Panc1 (cell line): ENCODE measurements at places on chromosomes 3 and 15.

- DNase-seq, result no peak
These were observed 19.2 kb downstream of the PXK start for GRCh38 chr3:58351920-58352319.

- peak; percentile 20 for DNase-seq
These were observed 42.4 kb downstream of the CP start for GRCh38 chr3:149179220-149179619.

- DNase-seq, result no peak
These were observed 183.2 kb downstream of the OXSM start for GRCh38 chr3:25973122-25973521.

DNA sequence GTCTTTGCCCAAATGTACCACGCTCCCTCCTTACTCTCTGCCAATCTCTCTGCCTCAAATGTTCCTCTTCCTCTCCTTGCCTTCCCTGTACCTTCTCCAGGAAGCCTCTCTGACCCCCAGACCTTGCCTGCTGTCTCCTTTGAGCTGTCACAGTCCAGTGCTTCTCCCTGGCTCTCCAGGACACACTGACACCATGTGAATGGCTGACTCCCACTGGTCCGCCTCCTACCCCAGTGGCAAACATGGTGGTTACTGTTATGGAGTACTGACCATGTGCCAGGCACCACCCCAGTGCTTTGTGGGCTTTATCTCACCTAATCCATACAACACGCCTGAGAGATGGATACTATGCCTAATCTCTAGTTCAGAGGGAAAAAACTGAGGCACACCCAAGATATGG, 141.9 kb downstream of the TPRA1 start:
- no peak for DNase-seq

DNA sequence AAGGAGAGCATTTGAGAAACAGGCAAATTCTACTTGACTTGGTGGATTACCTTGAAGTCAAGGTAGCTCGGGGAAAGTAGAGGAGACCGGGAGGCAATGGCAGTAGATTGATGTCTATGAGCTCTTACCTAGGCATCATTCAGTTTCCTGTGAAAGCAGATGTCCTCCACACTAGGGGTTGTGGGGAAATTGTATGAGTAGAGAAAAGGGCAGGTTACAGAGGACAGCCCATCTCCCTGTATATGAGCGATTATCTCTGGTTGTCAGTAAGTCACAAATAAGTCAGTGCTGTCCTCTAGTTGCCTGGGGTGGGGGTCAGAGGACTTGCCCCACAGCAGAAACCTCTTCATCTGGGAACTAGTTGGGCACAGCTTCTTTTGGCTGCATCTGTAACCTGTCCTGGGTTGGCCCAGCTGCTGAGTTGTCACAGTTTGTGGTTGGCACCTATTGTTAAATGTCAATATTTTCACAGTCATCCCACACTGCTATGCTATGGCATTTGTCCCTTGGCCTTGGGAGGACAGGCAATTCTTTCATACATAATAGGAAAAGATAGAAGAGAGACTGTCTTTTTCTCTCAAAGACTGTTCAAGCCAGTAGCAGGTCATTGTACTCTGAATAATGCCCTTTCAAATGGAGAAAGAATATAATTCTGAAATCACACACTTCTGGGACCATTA, 53.6 kb upstream of the LRRFIP2 start:
- DNase-seq, result no peak

DNA sequence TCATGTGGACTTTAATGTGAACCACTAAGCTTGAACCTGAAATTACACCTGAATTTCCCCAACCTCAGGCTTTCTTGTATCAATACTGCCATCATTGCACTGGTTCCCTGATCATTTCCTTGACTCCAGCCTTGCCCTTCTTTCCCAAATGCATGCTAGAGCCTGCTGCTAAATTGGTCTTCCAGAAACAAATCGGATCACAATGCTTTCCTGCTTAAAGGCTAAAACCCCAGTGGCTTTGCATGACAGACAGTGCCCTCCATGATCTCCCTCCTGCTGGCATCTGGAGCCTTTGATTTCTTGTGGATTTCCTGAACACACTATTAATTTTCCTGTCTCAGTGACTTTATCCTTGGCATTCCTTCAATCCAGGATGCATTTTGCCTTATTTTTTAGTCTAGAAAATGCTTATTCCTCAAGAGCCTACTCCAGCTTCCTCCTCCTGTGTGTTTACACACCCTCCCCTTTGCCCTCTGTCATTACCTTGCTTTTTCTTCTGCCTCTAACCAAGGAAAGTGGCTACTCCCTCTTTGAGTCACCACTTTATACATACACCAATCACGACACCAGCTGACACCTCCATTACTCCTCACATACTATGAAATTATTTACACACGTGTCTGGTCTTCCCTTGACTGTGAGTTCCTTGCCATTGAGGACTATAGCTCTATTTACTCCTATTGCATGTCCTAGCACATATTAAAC, 214.6 kb downstream of the KCNAB1 start:
- no peak for DNase-seq

- DNase-seq, result no peak
These were observed 219.8 kb upstream of the TOPAZ1 start for GRCh38 chr3:44021651-44022594.
